ENCODE measurements at places on chromosomes 11 and 22. TPM values are rescaled to one million over a fixed set of nuclear protein-coding genes. Genes with fewer than 3 reads are reported as not detected.
A peak's percentile ranks its signal among the peaks of the same experiment; 100 is the strongest.

The ANO1 gene
- 0.42 TPM for polyA plus RNA-seq

The OPCML gene
- polyA plus RNA-seq = 0.09 TPM

The SLC43A3 gene
- polyA plus RNA-seq = 29.1 TPM

- H3K4me3 ChIP-seq = no peak overlapping the region
- H3K4me1 ChIP-seq = no peaks in the 10 kb centered on the region
- no peaks in the 10 kb centered on the region for H3K36me3 ChIP-seq
- no peaks in the 10 kb centered on the region for H3K27me3 ChIP-seq
- no peak for DNase-seq
- no peak overlapping the region for H3K27ac ChIP-seq
These were observed 31.3 kb upstream of the TEAD1 start for GRCh38 chr11:12642806-12643428.

GRCh38 chr11:18151581-18151980 is 19.2 kb downstream of the MRGPRX3 start:
- no peak overlapping the region for H3K27ac ChIP-seq
- no peaks in the 10 kb centered on the region for H3K4me1 ChIP-seq
- H3K36me3 ChIP-seq = no peaks in the 10 kb centered on the region
- DNase-seq = no peak

DNA sequence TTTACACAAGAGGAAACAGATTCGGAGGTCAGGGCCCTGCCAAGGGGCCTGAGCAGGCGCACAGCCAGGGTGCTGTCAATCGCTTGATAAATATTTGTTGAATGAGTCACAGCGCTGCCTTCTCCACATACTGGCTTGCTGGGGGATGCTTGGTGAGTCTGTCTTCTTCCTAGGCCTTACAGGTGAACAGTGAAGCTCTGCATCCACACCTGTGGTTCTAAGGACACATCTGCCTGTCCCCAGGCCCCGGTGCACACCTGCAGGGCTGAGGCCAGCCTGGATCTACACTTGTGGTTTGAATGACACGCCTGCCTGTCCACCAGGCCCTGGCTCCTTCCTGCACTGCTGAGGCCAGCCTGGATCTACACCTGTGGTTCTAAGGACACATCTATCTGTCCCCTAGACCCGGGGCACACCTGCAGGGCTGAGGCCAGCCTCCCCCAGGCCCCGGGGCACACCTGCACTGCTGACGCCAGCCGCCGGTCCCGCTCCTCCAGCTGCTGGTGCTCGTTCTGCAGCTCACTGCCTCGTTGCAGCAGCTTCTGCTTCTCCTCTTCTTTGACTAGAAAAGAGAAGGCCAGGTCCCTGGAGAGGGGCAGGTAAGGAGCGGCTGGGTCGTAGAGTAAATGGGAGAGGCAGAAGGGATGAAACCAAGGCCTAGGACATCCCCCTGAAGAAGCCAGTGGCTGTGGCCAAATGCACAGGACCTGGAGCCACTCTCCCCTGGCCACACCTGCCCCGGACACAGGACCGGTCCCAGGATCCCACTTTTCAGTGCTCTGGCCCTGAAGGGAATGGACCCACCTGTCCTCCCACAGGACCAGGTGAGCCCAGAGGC is 124.6 kb downstream of the PHF21B start:
- peak; percentile 59 for DNase-seq
- H3K27ac ChIP-seq = no peak overlapping the region
- H3K4me3 ChIP-seq = no peak overlapping the region
- no peaks in the 10 kb centered on the region for H3K4me1 ChIP-seq
- H3K36me3 ChIP-seq = no peaks in the 10 kb centered on the region

- H3K4me1 ChIP-seq = peaks cover 88% of the 10 kb centered on the region
- no peak for DNase-seq
- no peaks in the 10 kb centered on the region for H3K27me3 ChIP-seq
- peak overlapping the region; percentile 92 for H3K27ac ChIP-seq
- no peaks in the 10 kb centered on the region for H3K36me3 ChIP-seq
These were observed 7.3 kb downstream of the TBC1D22A start for GRCh38 chr22:46769706-46770105.

All from spleen (tissue), 13 donors.